ENCODE measurements at places on chromosomes 2 and 18. TPM values are rescaled to one million over a fixed set of nuclear protein-coding genes. Genes with fewer than 3 reads are reported as not detected.

Gene OTX1
- not detected for total RNA-seq

Gene PRKAG3
- not detected for total RNA-seq

Gene COLEC12
- not detected for total RNA-seq

Gene SLC25A52
- total RNA-seq, result not detected

Gene BOLL
- not detected for total RNA-seq

Gene NEU4
- not detected for total RNA-seq

Gene SLC9A4
- 0.10 TPM for total RNA-seq

Gene IL1RL1
- total RNA-seq, result not detected

Gene PTPRN
- not detected for total RNA-seq

Gene CIB4
- total RNA-seq, result not detected

Gene PLEKHH2
- 0.20 TPM for total RNA-seq

Gene POLR1B
- 35.2 TPM for total RNA-seq

Gene ANKRD30BL
- total RNA-seq, result not detected

Gene SCYGR4
- total RNA-seq, result not detected

Gene SPIRE1
- 2.9 TPM for total RNA-seq

Gene IL37
- not detected for total RNA-seq

Gene GPR75
- total RNA-seq, result 2.6 TPM

Gene EPAS1
- total RNA-seq, result 6.9 TPM

Gene B3GNT7
- total RNA-seq, result not detected

Gene GREB1L
- total RNA-seq, result not detected

Gene OBSL1
- not detected for total RNA-seq

Gene SERPINB4
- total RNA-seq, result not detected

Gene CD28
- 151 TPM for total RNA-seq

Gene XDH
- 0.17 TPM for total RNA-seq

All from activated CD4-positive, alpha-beta T cell treated with anti-CD3 and anti-CD28 coated beads, Interleukin-2, amount 10 ng/mL, durations not matched to agents 7 days and 5 days (primary cell).